ENCODE measurements at places on chromosomes 6 and 20. TPM values are rescaled to one million over a fixed set of nuclear protein-coding genes. Genes with fewer than 3 reads are reported as not detected.

Gene VSX1
- total RNA-seq: 0.44 TPM

Gene COX4I2
- not detected for total RNA-seq

Gene BPIFB2
- not detected for total RNA-seq

Gene CTCFL
- total RNA-seq: not detected

Gene C6orf15
- total RNA-seq: not detected

Gene TNF
- total RNA-seq: 0.33 TPM

Gene GJA1
- total RNA-seq: 37.3 TPM

Gene SPEF1
- not detected for total RNA-seq

Gene TFAP2C
- total RNA-seq: 24.9 TPM

Gene PRR18
- total RNA-seq: not detected

Gene PEDS1
- 12.9 TPM for total RNA-seq

Gene PKIB
- 33.5 TPM for total RNA-seq

Gene MICA
- total RNA-seq: 28.1 TPM

Gene KCNS1
- total RNA-seq: not detected

Gene SLC17A2
- total RNA-seq: not detected

Gene PGM3
- 41.0 TPM for total RNA-seq

Gene THBD
- 22.6 TPM for total RNA-seq

Gene ACTL10
- 2.6 TPM for total RNA-seq

Gene EDN3
- total RNA-seq: 0.96 TPM

Gene VSTM2L
- 0.44 TPM for total RNA-seq

Gene HLA-DMB
- total RNA-seq: 16.4 TPM

Gene TRIM15
- total RNA-seq: not detected

Gene LINC00237
- not detected for total RNA-seq

Gene COL10A1
- 0.29 TPM for total RNA-seq

Gene C6orf52
- total RNA-seq: not detected

Gene BACH2
- total RNA-seq: 13.8 TPM

Gene GSTA2
- not detected for total RNA-seq

Gene MDN1
- 38.0 TPM for total RNA-seq

Gene RAET1G
- total RNA-seq: not detected

Gene BMP2
- 5.0 TPM for total RNA-seq

Gene CAGE1
- total RNA-seq: not detected

Gene C2
- 54.2 TPM for total RNA-seq

Gene CGA
- not detected for total RNA-seq

Gene GSTA3
- total RNA-seq: not detected

Gene ABHD16B
- total RNA-seq: not detected

Gene FAM209B
- total RNA-seq: not detected

Gene EEF1A2
- 0.48 TPM for total RNA-seq

Gene KHDRBS2
- total RNA-seq: 0.16 TPM

Gene GPR63
- total RNA-seq: 0.16 TPM

Gene WFDC10B
- total RNA-seq: not detected

Gene SMPDL3A
- 17.0 TPM for total RNA-seq

Gene GDAP1L1
- total RNA-seq: not detected

Gene HTR1B
- not detected for total RNA-seq

Measured in breast epithelium (tissue), 4 donors.